Fibroblast of skin of abdomen (primary cell): ENCODE measurements at places on chromosomes 13 and 19.
A peak's percentile ranks its signal among the peaks of the same experiment; 100 is the strongest.

DNA sequence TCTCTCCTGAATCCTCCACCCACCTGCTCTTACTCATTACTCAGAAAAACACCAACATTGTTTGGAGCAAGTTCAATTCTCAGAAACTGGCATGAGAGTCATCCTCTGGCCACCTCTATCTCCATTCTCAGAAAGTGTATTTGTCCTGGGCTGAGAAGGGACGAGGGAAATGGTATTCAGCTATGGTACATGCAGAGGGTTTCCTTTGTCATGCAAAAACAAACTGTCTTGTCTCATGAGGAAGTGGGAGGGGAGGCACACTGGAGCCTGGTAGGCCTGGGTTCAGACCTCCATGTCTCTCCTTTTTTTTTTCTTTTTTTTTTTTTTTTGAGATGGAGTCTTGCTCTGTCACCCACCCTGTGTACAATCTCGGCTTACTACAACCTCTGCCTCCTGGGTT, 31.9 kb upstream of the LILRA2 start:
- no peak for DNase-seq

GRCh38 chr13:98317573-98318171, 140.6 kb upstream of the RNF113B start:
- DNase-seq: no peak

GRCh38 chr19:23528376-23528775, 133.1 kb upstream of the ZNF91 start:
- no peak for DNase-seq

- DNase-seq: no peak
These were observed 2.6 kb downstream of the B3GNT8 start for GRCh38 chr19:41424335-41425173.

DNA sequence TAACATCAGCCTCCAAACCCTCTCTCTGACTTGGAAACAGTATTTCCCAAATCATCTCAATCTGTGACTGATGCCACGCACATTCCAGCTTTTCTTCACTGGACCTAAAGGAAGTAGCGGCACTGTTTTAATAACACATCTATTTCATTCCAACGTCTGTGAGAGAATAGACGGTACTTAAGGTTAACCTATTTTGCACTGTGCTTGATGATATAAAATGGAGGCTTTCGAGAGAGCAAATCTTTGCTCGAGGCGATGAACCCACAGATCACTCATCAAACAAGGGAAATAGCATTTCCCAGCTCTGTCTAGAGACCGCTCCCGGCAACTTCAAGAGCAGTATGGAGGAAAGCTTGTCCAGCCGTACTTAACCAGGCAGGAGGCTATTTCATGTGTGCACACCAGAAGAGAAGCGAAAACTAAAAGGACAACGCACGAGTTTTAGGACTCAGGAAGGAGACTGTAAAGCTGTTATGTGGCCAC, 2.9 kb downstream of the UBL3 start:
- DNase-seq: peak; percentile 59

DNA sequence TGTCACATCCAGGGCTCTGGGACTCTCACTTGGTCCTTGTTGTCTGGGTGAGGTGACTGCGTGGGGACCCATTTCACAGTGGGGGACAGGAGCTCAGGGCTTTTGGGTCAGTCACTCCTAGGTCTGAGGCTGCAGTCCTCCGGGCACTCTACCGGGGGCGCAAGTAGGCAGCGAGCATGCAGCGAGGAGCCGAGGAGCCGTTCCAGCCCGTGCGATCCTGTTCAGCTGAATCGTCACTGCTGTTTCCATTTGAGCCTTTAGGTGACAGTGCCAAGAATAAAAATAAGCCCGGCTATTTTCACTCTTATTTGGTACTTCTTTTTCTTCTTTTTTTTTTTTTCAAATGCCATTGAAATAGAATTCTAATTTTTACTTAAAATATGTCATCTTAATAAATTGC, 126.5 kb downstream of the ZNF536 start:
- DNase-seq: no peak

- DNase-seq: peak; percentile 9
These were observed 14.5 kb upstream of the ZBTB32 start for GRCh38 chr19:35689836-35690235.

GRCh38 chr19:35204799-35205732, 23.5 kb downstream of the FAM187B start:
- DNase-seq: no peak

- DNase-seq: peak; percentile 2
These were observed 33.7 kb downstream of the SUGT1 start for GRCh38 chr13:52686376-52686775.

DNA sequence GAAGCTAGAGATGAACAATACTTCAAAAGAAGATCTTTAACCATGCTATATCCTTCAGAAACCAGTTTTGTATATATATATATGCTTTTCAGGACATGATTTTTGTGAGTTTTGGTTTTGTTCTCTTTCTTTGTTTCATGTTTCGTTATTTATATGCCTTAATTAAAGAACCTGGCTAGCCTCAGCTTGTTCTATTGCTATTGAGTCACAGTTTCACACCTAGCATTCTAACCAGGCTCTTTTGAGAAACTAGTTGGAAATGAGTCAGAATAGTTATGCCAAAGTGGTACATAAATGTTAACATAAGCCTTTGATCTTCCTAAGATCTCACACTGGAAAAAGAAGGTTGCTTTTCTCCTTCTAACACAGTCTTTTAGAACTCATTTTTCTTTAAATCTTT, 1925.2 kb downstream of the OLFM4 start:
- no peak for DNase-seq

DNA sequence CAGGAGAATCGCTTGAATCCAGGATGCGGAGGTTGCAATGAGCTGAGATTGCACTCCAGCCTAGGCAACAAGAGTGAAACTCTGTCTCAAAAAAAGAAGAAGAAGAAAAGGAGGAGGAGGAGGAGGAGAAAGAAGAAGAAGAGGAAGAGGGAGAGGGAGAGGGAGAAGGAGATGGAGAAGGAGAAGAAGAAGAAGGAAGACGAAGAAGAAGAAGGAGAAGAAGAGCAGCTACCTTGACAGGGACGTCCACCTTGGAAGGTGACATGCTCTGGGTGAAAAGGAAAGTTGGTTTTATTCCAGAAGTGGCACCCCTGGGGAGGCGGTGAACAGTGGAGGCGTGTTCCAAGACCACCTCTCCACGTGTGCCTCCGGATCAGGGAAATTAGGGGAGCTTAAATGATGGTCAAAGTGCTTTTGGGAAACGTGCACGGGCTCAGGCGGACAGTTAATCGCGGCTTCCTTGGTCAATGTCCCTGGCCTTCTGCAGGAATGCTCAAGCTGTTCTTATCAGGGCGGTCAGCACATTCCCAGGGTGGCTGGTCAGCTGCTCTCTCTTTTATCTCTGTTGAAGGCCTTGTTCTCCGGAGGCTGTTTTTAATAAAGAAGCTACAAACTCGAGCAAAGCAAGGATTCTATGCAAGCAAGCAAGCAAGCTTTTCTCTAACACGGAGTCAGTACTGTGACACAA, 78.9 kb upstream of the PEG3 start:
- DNase-seq: no peak

DNA sequence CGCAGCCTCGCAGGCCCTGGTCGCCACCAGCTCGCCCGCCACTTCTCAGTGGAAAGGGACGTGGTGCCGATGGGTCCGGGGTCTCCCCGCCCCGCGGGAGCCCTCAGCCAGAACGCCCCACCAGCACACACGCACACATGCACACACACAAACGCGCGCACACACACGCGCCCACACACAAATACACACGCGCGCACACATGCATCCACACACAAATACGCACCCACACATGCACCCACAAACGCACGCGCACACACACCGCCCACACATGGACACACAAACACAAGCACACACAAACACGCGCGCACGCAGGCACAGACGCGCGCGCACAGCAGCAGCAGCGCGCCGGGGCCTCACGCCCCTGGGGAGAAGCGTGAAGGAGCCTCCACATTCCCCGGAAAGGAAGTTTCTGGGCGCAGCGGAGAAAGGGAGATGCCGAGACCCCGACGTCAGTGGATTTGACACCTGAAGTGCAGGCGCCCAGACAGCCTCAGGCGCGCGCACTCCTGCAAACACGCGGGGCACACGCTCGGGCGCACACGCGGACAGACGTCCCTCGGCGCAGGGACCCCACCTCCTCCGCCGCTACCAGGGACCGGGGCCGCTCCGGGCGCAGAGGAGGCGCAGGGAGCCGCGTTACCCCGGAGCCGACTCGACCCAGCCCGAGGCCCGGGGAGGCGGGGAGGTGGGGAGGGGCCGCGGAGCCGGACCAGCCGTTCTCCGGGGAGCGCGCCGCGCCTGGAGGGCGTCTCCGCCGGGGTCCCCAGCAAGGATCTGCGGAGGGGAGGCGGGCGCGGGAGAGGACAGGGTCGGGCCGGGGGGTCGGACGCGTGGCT, 622 bp downstream of the RASA3 start:
- peak; percentile 32 for DNase-seq

DNA sequence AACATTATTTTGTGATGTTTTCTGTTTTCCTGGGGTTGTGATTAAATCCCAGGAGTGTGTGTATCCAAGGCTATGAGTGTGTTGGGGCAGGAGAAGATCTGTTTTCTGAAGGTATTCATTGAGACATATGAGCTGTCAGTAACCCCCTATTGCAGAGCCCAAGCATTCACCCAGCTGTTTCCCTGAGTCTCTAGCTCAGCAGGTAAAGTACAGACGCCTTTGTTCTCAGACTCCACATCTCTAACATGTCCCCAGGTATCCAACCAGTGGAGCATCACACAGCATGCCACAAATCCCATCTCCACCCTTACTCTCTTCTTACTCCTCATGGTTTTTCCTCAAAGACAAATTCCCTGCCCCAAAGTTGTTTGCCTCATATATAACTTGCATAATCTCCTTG, 213.6 kb downstream of the PCDH20 start:
- no peak for DNase-seq

DNA sequence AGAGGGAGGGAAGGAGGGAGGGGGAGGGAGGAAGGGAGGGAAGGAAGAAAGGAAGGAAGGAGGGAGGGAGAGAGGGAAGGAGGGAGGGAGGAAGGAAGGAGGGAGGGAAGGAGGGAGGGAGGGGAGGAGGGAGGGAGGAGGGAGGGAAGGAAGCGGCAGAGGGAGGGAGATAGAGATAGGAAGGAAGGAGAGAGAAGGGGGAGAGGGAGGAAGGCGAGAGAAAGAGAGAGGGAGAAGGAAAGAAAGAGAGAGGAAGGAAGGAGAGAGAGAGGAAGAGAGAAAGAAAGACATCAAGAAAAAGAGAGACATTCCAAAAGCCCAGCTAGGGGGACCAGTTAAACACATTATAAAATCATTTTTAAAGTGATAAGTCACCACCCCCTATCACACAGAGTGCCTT, 62.5 kb downstream of the GNG7 start:
- DNase-seq: no peak

DNA sequence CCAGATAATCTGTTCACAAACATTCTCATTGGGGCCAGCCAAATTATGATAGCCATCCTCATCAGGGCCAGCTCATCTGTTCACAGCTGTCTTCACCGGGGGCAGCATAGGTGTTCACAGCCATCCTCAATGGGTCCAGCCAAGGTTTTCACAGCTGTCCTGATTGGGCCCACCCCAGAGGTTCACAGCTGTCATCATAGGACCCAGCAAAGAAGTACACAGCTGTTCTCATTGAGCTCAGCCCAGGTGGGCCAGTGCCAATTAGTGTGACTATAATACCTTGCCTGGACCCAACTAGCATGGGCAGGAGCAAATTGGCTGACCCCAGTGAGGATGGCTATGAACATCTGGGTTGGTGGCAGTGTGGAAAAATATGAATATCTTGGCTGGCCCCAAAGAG, 1166.0 kb downstream of the UQCRFS1 start:
- DNase-seq: no peak

- DNase-seq: no peak
These were observed 178.0 kb downstream of the OXGR1 start for GRCh38 chr13:96816261-96816660.

DNA sequence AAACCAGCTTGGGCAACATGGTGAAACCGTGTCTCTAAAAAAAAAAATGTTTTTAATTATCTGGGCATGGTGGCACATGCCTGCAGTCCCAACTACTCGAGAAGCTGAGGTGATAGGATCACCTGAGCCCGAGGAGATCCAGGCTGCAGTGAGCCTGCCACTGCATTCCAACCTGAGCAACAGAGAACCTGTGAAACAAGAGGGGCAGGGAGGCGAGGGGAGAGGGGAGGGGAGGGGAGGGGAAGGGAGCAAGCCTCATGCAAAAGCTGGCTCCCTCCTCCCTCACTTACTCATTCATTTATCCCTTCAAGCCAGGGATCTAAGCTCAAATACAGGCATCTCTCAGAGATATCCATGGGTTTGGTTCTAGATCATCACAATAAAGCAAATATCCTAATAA, 8.9 kb downstream of the ATP7B start:
- no peak for DNase-seq

DNA sequence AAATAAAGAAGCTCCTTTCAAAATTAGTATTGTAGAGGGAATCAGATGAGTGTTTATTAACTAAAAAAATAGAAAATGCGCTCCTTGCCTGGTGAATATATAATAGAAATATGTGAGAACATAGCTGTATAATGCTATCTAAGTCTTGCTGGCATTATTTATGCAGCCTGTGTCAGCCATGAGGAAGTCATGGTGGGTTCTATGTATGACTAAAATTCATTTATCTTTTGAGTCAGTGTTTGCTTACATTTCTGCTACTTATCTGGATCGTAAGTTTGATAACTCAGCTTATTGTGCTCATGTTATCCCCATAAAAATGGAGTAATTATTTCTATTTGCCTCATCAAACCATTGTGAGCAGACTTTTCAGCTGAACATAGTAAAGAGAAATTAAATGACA, 449.3 kb downstream of the OXGR1 start:
- no peak for DNase-seq

- no peak for DNase-seq
These were observed at the start of gene AP2A1 for GRCh38 chr19:49766930-49767299. Gene AP2A1 (plus strand): TSS chr19:49767001. CDS start chr19:49767134, 133 bp downstream.

- DNase-seq: no peak
These were observed 6.7 kb downstream of the KCTD15 start for GRCh38 chr19:33803383-33803782.

DNA sequence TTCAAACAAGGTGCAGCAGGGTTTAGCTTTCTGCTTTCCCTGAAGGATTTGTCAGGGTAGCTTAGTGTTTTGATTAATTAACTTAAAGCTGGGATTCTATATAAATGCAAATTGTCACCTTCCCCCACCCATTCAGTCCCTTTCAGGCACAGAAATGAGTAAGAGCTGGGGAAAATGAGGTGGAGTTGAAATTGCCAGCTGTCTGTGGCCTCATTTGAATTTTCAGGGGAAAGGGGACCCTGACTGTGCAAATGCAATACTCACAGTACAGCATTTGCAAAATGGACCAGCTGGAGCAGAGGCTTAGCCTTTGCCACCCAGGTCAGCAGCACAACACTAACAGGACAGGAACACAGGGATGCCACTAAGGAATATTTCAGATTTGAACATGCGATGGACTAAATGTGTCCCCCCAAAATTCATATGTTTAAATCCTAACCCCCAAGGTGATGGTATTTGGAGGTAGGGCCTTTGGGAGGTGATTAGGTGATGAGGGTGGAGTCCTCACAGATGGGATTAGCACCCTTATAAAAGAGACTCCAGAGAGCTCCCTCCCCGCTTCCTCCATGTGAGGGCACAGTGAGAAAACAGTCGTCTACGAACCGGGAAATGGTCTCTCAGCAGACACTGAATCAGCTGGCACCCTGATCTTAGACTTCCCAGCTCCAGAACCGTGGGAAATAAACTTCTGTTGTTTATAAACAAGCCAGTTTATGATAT, 59.5 kb upstream of the CYSLTR2 start:
- no peak for DNase-seq

- no peak for DNase-seq
These were observed 10.7 kb downstream of the DPRX start for GRCh38 chr19:53642381-53643099.

- no peak for DNase-seq
These were observed 53.2 kb upstream of the TEX29 start for GRCh38 chr13:111267205-111267604.
